ENCODE measurements at places on chromosomes 7 and 10.
A peak's percentile ranks its signal among the peaks of the same experiment; 100 is the strongest.

DNA sequence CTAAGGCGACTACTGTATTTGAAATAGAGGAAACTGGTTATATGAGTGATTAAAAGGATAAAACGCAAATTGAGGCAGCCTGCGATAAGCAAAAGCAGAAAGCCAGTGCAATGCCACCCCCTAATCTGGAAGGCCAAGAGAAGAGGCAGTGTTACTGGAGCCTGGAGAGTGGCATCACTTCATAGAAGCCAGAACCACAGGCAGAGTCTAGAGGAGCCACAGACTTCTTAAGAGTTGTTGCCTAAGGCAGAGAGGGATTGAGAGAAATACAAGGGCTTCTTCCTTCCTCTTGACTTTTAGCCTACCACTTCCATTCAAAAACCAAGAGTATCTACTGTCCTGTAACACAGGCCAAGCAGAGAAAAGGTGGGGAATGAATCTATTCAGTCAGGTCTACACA is 94.9 kb upstream of the SKAP2 start:
- no peak for DNase-seq

DNA sequence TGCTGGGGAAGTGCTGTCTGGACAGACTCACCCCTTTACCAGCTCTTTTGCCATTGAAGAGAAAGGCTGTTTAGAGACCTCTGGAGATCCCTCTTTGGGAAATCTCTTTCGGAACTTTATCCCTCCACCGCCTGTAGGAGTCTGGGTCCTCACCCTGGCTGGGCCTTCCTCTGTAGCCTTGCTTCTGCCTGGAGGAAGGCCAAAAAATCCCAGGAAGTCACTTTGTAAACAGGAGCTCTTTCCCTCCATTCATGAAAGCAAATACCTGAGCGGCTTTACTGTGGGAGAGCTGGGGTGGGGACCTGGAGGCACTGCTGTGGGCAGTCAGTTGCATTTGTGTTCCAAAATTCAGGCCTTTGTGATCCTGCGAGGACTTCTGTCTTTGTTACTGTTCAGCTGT is 126.2 kb downstream of the KLF6 start:
- no peak for DNase-seq

DNA sequence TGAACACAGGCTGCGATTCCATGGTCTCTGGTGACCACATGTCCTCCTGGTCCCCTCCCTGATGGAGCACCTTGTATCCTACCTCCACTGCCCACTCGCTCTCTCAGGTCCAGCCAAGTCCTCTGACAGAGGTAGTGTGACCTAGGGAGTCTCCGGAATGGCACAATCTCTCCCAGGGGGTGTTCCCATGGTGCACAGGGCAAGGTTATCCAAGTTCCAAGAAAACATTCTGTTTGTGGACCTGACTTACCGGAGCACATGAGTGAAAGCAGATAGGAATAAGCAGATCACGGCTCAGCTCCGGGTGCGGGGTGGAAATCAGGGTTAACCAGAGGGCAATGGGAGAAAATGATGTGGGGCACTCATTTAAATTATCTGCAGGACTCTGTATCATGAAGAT is 45.8 kb upstream of the INSIG1 start:
- DNase-seq, result no peak

- peak; percentile 8 for DNase-seq
These were observed 131.8 kb upstream of the UNC5B start for GRCh38 chr10:71080381-71081228.

- no peak for DNase-seq
These were observed 51.8 kb downstream of the SUGCT start for GRCh38 chr7:40186586-40186985.

- DNase-seq, result no peak
These were observed 21.6 kb downstream of the GPR26 start for GRCh38 chr10:123687758-123688157.

DNA sequence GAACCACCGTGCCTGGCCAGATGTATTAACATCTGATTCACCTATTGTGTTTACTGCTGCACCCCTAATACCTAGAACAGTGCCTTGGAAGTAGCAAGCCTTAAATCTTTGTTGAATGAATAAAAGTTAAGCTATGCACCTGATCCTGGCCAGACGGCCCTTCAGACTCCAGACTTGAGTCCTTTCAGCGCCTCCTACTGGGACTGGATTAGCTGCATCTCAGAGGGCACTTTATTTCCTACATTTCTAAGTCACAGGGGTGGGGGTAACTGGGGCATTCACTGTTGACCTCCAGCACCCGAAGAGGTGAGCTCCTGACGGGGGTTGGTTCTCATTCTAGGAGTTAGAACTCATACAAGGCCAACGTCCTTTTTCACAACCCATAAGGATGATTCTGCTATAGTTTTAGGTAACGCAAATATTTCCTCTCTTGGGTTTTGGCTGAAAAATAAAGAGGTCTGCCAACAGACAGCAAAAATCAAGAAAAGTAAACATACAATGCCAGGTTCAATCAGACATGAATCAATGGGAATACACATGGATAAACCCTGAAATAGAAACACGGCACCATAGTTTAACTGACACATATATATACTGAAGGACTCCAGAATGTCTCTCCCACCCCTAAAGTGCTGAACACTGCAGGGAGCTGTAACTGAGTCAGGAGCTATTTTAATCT is 48.0 kb upstream of the DLG5 start:
- no peak for DNase-seq

DNA sequence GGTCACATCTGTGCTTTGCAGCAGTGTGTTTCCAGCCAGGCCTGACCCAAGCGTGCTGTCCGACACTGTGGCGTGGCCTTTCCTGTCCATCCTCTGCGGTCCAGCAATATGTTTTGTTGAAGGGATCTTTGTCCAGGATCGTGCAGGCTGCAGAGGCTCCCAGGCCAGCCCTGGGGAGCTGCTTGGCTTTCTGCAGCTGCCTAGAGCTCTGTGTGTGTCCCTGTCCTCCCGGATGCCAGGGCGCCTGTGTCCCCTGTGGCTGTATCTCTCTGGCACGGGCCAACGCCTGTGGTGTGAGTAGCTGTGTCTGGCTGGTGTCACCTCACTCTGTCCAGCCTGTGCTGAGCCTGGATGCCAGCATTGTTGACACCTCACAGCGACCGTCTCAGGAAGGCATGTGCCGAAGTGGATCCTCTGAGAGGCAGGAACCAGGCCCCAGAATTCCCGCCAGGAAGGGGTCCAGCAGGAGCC is 94.5 kb downstream of the INPP5A start:
- DNase-seq, result peak; percentile 89

- DNase-seq, result no peak
These were observed 900.3 kb downstream of the IPMK start for GRCh38 chr10:57367412-57367811.

DNA sequence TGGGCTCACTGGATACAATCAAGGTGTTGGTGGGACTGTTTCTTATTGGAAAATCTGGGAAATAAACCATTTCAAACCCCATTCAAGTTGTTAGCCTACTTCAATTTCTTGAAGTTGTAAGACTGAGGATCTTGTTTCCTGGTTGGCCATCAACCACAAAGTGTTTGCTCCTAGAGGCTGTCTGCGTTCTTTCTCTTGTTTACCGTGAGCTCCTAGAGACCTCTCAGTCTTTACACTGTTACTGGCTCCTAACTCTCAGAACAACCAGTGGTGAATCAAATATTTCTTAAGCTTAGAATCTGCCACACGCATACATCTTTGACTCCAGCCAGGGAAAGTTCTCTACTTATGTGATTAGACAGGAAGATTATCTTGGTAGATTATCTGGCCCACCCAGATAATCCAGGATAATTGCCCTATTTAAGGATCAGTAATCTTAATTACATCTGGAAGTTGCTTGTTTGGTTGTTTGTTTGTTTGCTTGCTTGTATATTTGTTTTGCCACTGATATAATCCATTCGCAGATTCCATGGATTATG is 798.7 kb downstream of the IPMK start:
- DNase-seq, result no peak

GRCh38 chr10:59905731-59906416 is 482 bp downstream of the CCDC6 start:
- DNase-seq, result peak; percentile 35

DNA sequence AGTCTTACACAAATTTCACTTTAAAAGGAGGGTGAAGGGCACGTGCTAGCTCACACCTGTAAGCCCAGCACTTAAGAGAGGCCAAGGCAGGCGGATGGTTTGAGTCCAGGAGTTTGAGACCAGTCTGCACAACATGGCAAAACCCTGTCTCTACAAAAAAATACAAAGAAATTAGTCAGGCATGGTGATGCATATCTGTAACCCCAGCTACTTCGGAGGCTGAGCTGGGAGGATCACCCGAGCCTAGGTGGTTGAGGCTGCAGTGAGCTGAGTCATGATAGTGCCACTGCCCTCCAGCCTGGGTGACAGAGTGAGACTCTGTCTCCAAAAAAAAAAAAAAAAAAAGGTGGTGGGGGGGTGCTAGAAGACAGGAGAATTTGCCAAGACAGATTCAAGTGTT is 237.3 kb upstream of the KLF14 start:
- no peak for DNase-seq

DNA sequence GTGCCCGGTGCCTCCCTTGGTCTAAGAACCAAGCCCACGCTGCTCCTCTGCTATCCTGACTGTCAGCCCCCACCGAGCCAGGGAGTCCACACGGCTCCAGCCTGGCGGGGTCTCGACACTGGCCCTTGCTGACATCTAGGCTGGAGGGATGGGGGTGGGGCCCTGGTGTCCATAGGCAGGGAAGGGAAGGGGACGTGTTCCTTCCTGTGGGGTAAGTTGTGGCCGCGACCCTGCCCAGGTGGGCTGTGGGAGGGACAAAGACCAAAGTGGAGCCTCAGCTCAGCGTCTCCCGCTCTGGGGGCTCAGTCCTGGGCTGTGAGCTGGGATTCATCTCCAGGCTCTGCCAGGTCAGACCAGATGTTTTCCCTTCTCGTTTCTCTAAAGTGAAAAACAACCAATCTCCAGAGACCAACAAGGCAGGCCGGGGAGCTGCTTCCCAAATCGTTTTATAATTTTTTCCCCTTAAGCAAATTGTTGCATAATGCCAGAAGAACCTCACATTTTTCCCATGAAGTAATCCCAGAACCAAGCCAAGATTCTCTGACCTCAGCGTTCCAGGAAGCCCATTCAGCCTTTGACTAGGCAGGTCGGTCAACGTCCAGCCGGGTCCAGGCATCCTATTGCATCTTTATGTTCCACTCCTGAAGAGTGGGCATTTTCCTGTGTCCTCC is 101.2 kb downstream of the RGS10 start:
- peak; percentile 62 for DNase-seq

- no peak for DNase-seq
These were observed 196.5 kb downstream of the ACTR3B start for GRCh38 chr7:152956006-152956405.

- DNase-seq, result no peak
These were observed 12.1 kb downstream of the ABCA13 start for GRCh38 chr7:48183370-48183743.

- no peak for DNase-seq
These were observed 23.6 kb upstream of the TTYH3 start for GRCh38 chr7:2607923-2608904.

GRCh38 chr10:67622511-67622910 is 73.5 kb downstream of the CTNNA3 start:
- no peak for DNase-seq

DNA sequence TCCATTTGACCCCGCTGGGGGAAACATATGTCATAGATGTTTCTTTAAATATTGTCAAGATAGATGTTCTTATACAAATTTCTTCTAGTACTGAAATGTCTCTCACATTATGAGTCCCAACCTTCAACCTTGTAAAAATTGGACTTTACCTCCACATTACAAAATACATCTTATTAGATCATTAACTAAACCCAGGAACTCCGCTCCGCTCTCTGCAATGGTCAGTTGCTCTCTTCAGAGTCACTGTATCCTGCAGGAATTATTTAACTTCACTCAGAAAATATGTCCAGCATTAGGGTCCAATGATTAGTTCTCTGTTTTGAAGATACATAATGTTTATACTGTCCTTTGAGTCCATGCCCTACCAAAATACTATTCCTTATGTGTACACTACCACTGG is 8.5 kb upstream of the AKR1D1 start:
- no peak for DNase-seq

- DNase-seq, result no peak
These were observed 103.9 kb upstream of the WAC start for GRCh38 chr10:28429045-28429444.

DNA sequence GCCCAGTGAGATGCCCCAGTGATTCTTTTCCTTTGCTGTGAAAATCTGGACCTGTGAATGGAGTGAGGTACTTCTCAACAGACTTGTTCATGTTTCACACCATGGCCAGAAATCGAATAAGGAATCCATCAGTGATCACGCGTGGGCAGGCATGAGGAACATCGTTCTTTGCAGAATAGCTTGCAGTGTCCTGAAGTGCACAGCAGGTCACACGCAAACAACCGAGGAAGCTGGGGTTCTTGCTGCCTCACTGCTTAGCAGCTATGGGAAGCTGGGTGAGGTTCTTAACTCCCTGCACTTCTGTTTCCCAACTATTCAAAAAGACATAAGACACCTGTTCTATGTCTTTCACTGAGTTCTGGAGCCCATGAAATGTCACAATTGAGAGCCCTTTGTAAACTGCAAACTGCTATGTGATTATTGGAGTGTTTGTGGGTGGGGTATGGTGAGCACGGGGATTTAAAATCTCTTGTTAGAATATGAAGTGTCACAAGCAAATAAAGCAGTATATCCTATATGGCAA is 253.4 kb downstream of the KIAA1217 start:
- no peak for DNase-seq

DNA sequence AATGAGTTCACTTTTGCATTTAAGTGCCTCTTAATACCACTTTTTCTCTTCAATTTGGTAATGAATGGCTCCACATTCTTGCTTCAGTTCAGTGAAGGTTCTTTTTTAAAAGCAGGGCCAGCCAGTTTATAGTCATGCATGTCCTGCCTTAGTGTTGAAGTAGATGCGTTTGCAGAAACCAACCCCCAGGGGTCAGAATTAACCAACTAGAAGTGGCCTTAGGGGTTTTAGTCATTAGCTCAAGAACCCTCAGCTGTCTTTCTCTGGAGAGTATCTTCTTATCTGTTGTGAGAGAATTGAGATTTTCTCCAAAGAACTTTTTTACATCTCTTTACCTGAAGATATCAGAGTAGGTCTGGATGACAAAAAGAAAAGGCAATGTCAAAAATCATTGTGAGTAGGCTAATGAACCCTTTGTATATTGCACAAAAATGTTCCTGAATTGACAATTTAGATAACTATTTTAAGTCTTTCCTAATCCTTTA is 82.2 kb downstream of the PIK3CG start:
- no peak for DNase-seq

DNA sequence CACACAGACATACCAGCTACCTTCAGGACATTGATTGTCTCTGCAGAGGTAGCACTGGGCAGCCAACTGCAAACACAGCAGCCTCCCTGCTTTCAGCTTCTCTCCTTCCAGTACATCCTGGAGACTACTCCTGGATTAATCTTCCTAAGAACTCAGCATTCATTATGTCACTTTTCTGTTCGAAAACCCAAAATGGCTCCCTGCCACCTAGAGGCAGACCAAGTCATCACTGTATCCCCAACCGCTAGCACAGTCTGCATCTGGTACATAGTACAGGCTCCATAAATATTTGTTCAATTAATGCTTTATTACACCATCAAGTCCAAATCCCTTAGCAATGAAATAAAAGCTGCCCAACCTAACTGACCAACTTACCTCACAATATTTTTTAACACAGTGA is 5.0 kb upstream of the SEC31B start:
- DNase-seq, result no peak
